ENCODE measurements at places on chromosomes 12 and 14. TPM values are rescaled to one million over a fixed set of nuclear protein-coding genes. Genes with fewer than 3 reads are reported as not detected.
A peak's percentile ranks its signal among the peaks of the same experiment; 100 is the strongest.

DNA sequence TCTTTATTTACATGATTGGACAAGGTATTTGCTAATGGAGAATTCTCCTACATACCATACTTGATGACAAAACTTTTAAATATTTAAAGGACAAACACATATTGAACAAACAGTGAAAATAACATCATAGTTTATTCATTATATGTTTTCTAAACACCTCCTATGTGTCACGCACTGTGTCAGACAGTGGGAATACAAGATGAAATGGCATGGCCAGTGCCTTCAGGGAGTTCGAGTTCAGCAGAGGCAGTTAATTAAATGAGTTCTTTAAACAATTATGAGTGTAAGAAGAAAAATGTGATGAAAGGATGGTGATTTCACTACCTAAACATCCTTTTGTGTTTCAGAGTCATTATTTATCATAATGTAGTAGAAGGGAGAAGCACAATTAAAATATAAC is 159.8 kb downstream of the KCNH5 start:
- H3K27ac ChIP-seq, result no peak overlapping the region
- no peak for DNase-seq
- no peak overlapping the region for H3K4me3 ChIP-seq

DNA sequence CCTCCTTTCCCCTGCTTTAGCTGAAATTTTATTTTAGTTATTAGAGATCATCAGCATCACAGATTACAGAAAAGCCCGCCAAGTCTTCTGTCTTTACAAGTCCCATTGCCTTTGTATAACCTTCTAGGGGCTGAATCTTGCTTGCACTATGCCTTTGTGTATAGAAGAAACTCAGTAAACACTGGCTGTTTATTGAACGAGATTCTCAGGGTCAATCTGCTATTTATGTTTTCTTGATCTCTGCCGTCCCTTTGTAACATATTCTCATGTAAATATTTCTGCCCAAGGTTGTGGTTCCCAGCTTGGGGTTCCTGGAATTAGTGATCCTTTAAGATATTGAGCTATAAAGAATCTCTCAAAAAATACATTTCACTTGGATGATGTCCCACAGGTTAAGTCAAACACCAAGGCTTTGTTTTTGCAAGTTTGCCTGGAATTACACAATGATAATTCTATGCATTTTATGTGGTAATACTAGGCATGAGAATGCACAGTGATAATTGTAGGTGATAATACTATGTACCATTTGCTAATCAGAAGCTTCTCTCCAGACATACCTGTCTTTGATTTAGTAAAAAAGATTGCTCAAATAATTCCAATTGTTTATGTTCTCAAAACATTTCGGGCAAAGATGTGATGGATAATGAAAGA is 40.6 kb upstream of the FGF6 start:
- no peaks in the 10 kb centered on the region for H3K36me3 ChIP-seq
- 0 out of 2 replicates have a peak, but pooled peaks cover 3% of the 10 kb centered on the region for H3K27me3 ChIP-seq
- no peak overlapping the region for H3K4me3 ChIP-seq

DNA sequence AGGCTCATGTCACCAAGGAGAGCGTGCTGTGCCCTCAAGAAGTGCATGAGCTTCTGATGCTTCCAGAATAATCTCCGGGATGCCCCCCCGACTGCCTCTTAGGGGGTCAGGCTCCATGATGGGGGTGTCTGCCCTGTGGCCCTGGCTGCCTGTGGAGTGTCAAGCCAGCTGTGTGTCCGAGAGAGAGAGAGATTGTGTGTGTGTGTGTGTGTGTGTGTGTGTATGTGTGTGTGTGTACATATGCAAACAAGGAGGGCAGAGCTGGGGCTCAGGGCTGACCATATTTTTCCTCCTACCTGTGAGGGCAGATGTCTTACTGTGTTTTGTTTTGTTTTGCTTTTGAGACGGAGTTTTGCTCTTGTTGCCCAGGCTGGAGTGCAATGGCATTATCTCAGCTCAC is 5.6 kb upstream of the ALDH2 start:
- H3K27ac ChIP-seq, result no peak overlapping the region
- no peaks in the 10 kb centered on the region for H3K27me3 ChIP-seq
- H3K36me3 ChIP-seq, result no peaks in the 10 kb centered on the region
- H3K4me1 ChIP-seq, result no peaks in the 10 kb centered on the region
- H3K4me3 ChIP-seq, result no peak overlapping the region
- DNase-seq, result no peak

GRCh38 chr12:9872162-9872561 is 3.0 kb upstream of the CLEC2B start:
- H3K27ac ChIP-seq, result no peak overlapping the region
- no peak for DNase-seq
- no peaks in the 10 kb centered on the region for H3K36me3 ChIP-seq
- peaks cover 17% of the 10 kb centered on the region for H3K4me1 ChIP-seq

GRCh38 chr14:92309968-92310530 is 12.9 kb upstream of the SLC24A4 start:
- no peak for DNase-seq
- no peak overlapping the region for H3K4me3 ChIP-seq
- peaks cover 19% of the 10 kb centered on the region for H3K27me3 ChIP-seq
- H3K36me3 ChIP-seq, result no peaks in the 10 kb centered on the region
- H3K4me1 ChIP-seq, result no peaks in the 10 kb centered on the region

- no peaks in the 10 kb centered on the region for H3K36me3 ChIP-seq
- DNase-seq, result no peak
- H3K4me3 ChIP-seq, result peak overlapping the region; percentile 29
- peaks cover 14% of the 10 kb centered on the region for H3K4me1 ChIP-seq
- H3K27me3 ChIP-seq, result no peaks in the 10 kb centered on the region
Observed at GRCh38 chr14:31418440-31418839, 1.9 kb downstream of the HEATR5A start.

- H3K27ac ChIP-seq, result peak overlapping the region; percentile 99
- no peaks in the 10 kb centered on the region for H3K27me3 ChIP-seq
- DNase-seq, result no peak
- H3K36me3 ChIP-seq, result peaks cover 12% of the 10 kb centered on the region
- H3K4me3 ChIP-seq, result no peak overlapping the region
Observed at GRCh38 chr14:74574706-74575105, 37.3 kb downstream of the LTBP2 start.

ADAMTS20 gene
- 1.0 TPM for total RNA-seq

DNA sequence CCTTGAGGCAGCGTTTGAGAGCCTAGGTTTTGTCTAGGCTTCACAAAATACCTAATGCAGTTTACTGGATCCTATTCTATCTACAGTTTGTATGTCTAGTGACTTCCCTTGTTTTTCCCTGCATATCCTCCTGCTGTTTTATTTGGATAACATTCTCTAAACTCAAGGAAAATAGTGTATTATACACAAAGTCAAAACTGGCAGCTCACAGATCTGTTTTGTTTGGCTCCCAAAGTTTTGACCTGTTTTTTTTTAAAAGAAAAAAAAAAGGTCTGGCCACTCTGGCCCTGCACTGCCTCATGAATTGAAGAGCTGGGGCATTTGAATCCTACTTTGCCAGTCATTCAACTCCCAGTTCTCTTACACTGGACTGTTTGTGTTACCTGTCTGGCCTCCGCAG is 155.3 kb downstream of the KICS2 start:
- DNase-seq, result no peak
- no peak overlapping the region for H3K27ac ChIP-seq
- H3K36me3 ChIP-seq, result peaks cover 42% of the 10 kb centered on the region
- no peaks in the 10 kb centered on the region for H3K27me3 ChIP-seq
- H3K4me1 ChIP-seq, result no peaks in the 10 kb centered on the region

DNA sequence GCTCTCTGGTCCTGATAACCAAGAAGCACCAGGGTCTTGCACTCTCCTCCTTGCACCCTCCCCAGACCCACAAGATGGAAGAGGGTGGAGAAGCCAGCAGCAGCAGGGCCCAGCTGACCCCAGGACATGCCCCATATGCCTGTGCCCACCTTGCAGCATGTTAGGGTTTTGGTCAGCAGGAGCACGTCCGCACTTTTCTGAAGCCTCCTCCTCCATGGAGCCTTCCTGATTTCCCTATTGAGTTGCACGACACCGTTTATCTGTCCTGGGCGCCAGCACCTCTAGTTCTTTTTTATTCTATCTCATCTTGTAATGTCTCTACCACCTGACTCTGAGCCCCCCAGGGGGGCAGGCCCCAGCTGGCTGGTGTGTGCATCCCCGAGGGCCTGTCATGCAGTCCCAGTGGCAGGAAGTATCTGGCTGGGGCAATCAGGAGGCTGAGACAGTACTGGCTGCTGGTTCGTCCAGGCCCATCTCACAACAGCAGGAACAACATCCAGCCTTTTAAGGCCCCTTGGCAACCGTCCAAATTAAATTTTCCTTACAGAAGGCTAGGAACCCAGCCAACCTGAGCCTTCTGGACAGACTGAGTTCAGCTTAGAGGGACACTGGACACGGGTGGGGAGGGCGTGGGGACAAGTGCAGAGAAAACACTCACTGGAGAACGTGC is 39.6 kb downstream of the CCDC85C start:
- no peak overlapping the region for H3K4me3 ChIP-seq
- no peaks in the 10 kb centered on the region for H3K27me3 ChIP-seq
- peaks cover 42% of the 10 kb centered on the region for H3K4me1 ChIP-seq
- DNase-seq, result no peak

GRCh38 chr14:80637756-80638619 is 303.6 kb downstream of the CEP128 start:
- peaks cover 47% of the 10 kb centered on the region for H3K4me1 ChIP-seq

- no peak for DNase-seq
- H3K4me1 ChIP-seq, result no peaks in the 10 kb centered on the region
- H3K4me3 ChIP-seq, result no peak overlapping the region
- H3K27ac ChIP-seq, result no peak overlapping the region
- H3K36me3 ChIP-seq, result peaks cover 7% of the 10 kb centered on the region
Observed at GRCh38 chr12:89648211-89648930, 60.3 kb downstream of the ATP2B1 start.

- H3K27me3 ChIP-seq, result no peaks in the 10 kb centered on the region
- peak overlapping the region; percentile 10 for H3K27ac ChIP-seq
- peaks cover 20% of the 10 kb centered on the region for H3K36me3 ChIP-seq
- no peak for DNase-seq
- H3K4me3 ChIP-seq, result no peak overlapping the region
- H3K4me1 ChIP-seq, result peaks cover 50% of the 10 kb centered on the region
Observed at GRCh38 chr12:54328595-54329337, 3.8 kb downstream of the COPZ1 start.

TGFB3 gene
- 7.0 TPM for total RNA-seq

GRCh38 chr12:116490471-116490870 is 68.7 kb upstream of the MAP1LC3B2 start:
- no peak overlapping the region for H3K27ac ChIP-seq
- DNase-seq, result no peak
- no peaks in the 10 kb centered on the region for H3K27me3 ChIP-seq
- H3K4me3 ChIP-seq, result no peak overlapping the region
- H3K4me1 ChIP-seq, result peaks cover 40% of the 10 kb centered on the region

DNA sequence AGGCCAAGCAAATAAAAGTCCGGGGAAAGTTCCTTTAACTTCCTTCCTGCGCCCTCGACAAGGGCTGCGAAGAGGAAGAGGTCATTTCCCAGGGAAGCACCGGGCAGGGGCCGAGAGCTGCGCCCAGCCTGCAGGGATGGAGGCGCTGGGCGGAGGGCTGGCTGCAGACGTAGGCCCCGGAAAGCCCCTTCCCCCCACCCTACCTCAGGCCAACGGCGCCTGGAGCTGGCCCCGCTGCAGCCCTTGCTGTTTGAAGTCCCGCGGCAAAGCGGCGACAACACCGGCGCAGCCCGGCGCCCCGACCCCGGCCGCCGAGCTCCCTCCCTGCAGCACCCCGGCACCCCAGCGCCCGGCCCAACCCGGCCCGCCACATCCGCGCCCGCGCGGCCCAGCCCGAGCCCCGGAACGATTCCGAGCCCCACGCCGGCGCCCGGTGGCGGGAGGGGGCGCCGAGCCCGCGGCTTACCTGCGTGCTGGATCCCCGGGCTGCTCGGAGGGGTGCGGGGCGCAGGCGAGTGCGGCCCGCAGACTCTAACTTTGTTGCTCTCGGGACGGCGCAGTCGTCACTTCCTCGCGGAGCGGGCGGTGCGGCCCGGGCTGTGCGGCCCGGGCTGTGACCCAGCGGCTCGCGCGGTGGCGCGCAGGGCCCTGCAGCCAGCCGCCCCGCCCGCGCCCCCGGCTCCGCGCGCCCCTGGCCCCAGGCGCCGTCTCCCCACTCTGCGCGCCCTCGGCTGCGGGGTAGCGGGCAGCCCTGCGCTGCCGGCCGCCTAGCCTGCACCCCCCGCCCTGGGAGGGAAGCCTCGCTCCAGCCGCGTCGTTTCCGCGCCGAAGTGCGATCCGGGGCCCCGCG is 64.8 kb upstream of the PTGR2 start:
- peaks cover 38% of the 10 kb centered on the region for H3K4me1 ChIP-seq
- no peaks in the 10 kb centered on the region for H3K27me3 ChIP-seq
- H3K36me3 ChIP-seq, result no peaks in the 10 kb centered on the region
- peak overlapping the region; percentile 71 for H3K4me3 ChIP-seq
- H3K27ac ChIP-seq, result peak overlapping the region; percentile 77

GRCh38 chr12:15787778-15788177 is 1.4 kb downstream of the EPS8 start:
- peak overlapping the region; percentile 79 for H3K27ac ChIP-seq
- no peak for DNase-seq
- peaks cover 13% of the 10 kb centered on the region for H3K36me3 ChIP-seq
- no peaks in the 10 kb centered on the region for H3K27me3 ChIP-seq

DNA sequence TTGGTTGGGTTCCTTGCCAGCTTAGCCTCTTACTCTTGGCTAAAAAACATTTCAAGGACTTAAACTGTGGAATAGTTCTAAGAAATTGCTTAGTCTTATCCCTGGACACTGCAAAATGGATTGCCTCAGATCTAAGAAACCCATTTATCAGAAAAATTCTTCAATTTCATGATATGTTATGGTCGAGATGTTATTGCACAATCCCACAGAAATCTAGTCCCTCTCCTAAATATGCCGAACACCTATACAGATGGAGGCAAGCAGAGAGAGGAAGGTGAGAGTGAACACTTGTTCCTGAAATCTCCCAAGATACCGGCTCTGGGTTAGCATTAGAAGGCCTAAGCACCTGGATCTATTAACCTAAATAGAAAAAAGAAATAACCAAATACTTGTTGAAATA is 267.2 kb downstream of the PAWR start:
- H3K27ac ChIP-seq, result peak overlapping the region; percentile 66
- H3K27me3 ChIP-seq, result no peaks in the 10 kb centered on the region
- peaks cover 52% of the 10 kb centered on the region for H3K4me1 ChIP-seq

CLEC2A gene
- not detected for total RNA-seq

- H3K4me3 ChIP-seq, result no peak overlapping the region
- peak overlapping the region; percentile 91 for H3K27ac ChIP-seq
- no peaks in the 10 kb centered on the region for H3K27me3 ChIP-seq
- H3K4me1 ChIP-seq, result peaks cover 49% of the 10 kb centered on the region
- no peaks in the 10 kb centered on the region for H3K36me3 ChIP-seq
Observed at GRCh38 chr12:124519746-124520145, 47.7 kb downstream of the NCOR2 start.

DNA sequence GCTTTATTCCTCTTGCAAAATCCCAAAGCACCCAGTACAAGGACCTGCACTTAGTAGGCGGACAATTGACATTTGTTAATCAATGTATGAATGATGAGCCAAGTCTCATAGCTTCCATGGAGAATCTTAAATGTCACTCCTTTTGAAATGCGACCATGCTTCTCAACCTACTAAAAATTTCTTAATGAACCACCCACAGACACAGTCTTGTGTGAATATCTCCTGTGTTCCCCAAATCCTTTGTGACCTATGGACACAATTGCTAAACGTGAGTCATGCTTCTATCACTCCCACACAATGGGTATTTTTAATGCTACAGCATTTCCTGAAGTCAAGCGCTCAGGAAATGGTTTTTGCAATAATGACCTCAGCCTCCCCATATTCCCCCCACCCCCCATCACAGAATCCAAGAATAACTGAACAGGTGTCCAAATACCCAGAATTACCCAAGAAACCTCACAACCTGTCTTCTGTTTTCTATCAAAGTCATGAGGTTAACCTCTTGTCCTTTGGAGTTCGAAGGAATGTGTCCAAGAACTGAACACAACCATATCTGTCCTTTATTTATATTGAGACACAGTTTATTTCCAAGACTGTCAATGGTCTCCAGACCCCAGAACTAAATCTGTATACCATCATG is 163.6 kb upstream of the PLEKHG7 start:
- no peaks in the 10 kb centered on the region for H3K36me3 ChIP-seq
- DNase-seq, result peak; percentile 89
- peaks cover 46% of the 10 kb centered on the region for H3K4me1 ChIP-seq
- no peaks in the 10 kb centered on the region for H3K27me3 ChIP-seq
- no peak overlapping the region for H3K4me3 ChIP-seq
- peak overlapping the region; percentile 74 for H3K27ac ChIP-seq

Data from PC-9 (cell line).